ENCODE measurements at places on chromosomes 4 and X.

DNA sequence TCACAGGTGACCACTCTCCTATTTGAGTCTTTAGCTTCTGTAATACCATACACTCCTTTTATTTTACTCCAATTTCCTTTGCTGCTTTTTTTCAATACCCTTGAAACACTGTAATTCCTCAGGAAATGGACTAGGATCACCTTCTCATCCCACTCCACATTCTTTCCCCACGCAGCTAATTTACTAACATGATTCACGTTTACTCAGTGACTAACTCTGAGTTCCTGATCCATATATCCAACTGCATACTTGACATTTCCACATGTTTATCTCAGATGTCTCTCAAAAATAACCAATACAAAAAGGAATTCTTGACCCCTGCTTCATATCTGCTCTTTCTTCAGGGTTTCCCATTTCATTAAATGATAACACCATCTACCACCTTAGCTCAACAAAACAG, 19.9 kb downstream of the RPS6KA6 start:
- no peak for DNase-seq

- no peak for DNase-seq
Measured at GRCh38 chr4:114036426-114036825, 57.0 kb upstream of the ARSJ start.

- DNase-seq: no peak
Measured at GRCh38 chr4:153804722-153805121, 15.8 kb upstream of the SFRP2 start.

DNA sequence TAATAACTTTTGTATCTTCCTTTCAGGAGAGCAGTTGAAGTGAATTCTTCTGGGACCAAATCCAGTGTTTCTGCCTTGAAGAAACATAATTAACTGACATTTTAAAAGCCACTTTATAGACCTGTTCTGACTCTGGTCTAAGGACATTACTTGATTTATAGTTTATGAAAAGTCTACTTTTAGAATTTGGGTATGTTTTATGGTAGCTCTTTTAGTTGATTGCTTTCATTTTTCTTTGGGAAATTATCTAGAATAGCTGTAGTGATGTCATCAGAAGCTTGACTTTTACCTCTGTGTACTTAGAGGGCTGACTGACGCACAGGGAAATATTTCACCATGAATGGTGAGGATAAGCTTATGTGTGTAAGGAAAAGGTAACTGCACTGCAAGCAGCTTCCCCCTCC, 131.8 kb upstream of the LIMCH1 start:
- no peak for DNase-seq

DNA sequence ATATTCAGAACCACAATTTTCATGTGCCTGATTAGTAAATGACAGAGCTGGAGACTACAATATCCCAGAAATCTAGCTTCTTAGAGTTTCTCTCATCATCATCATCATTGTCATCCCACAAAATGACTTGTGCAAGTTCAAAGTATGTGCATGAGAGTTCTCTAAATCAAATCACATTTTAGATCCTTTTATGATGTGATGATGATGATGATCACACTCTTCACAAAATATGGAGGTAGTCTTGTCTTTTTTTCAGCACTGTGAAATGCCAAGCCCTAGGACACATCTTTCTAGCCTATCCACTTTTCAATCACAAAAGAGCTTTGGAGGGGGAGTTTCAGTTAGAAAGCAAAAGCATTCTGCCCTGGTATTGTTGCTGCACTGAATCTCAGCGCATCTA, 7.4 kb downstream of the MBNL3 start:
- DNase-seq: no peak

Data from CD4-positive, alpha-beta T cell treated with Interleukin-17A for 4 hours (primary cell).